Vagina (tissue), 2 donors: ENCODE measurements at places on chromosomes 5 and 9. TPM values are rescaled to one million over a fixed set of nuclear protein-coding genes. Genes with fewer than 3 reads are reported as not detected.
A peak's percentile ranks its signal among the peaks of the same experiment; 100 is the strongest.

DNA sequence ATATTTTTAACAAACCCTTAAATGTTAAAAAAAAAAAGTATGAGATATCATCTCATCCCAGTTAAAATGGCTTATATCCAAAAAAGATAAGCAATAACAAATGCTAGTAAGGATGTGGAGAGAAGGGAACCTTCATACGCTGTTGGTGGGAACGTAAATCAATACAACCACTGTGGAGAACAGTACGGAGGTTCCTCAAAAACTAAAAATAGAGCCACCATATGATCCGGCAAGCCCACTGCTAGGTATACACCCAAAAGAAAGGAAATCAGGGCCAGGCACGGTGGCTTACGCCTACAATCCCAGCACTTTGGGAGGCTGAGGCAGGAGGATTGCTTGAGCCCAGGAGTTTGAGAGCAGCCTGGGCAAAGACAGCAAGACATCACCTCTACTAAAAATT lies 3.0 kb downstream of the MTMR12 start:
- no peak for DNase-seq

DNA sequence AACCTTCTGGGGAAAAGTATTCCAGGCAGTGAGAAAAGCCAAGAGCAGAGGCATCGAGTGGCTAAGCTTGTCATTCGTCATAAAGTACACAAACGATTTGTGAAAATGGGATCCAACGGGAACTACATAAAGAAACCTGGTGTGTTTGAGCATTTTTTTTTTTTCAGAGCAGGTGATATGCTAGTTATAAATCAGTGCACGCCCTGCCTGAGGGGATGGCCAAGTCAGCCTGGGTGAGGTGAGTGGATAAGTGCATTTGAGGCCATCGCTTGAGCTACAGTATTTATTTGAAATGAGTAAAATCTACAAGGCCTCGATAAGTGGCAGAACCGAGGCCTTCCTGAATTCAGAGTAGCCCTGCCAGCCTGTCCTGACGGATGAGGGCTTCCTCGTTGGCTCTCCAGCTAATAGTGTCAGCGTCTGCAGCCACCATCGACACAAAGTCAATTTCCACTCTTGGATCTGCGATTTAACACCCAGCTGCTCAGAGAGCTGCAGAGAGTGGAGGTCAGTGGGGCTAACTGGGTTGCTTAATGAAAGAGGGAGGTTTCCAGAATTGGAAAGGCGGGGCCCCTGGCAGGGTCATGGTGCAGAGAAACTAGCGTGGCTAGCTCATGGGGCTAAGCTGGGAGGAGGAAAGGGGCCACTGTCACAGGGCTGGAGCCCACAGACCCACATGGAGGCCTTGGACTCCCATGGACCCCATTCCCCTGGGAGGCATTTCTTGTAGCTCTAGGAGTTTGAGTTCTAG lies 27.3 kb downstream of the PPARGC1B start:
- no peak for DNase-seq

GRCh38 chr5:106363578-106363977 lies 1307.2 kb downstream of the EFNA5 start:
- DNase-seq, result no peak

- no peak for DNase-seq
Measured at GRCh38 chr5:43774881-43775399, 172.0 kb downstream of the NNT start.

GRCh38 chr9:125759764-125760129 lies 12.6 kb downstream of the PBX3 start:
- DNase-seq, result no peak

DNA sequence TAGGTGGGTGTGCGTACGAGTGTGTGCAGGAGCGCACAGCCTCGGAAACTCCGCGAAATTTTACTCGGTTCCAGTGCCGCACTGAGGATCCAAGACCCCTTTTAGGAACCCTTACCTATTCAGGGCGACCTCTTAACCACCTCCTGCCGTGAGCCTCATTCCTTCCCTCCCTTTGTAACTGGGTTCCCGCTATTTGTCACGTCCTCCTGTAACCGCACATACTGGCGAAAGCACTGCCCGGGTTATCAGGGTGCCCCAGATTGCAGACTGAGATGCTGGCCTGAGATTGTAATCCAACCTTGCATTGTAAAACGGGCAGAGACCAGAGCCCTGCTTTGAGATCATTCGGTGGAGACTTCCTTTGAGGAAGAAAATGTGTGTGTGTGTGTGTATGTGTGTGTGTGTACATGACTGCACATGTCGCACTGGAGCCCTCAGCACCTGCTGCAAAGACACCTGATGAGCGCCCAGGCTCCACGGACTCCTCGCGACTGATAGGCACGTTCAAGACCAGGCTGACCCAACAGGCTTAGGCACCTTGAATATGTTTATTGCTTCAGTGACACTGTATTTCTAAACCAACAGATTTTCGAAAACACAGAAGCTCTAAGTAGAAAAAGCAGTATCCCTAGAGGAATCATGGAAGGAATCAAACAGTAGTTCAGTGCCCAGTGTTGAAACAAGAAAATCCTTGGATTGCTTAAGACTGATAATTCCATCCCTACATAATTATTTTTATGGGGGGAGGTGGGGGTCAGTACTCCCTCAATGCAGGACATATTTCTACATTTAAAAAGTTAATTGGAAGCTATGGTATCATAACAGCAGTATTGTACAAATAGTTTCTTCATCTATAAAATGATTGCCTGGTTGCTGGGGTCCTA lies 86.5 kb upstream of the TNFAIP8 start:
- DNase-seq, result no peak

DNA sequence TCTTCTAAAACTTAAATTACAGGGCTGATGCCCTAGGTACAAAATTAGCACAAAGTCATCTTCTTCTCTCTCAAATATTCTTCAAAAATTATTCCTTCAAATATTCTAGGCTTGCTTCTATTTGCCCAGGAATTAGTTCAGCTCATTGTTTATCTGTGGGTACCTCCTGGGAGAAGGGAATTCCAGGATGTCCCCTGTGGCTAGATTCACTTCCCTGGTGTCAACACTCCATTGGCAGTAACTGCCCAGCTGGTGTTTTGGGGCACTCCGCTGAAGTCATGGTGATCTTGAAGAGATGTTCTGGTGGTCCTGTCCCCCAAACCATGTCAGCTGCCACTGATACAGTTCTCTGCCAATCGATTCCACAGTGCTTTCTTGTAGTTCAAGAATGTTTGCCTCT lies 26.2 kb upstream of the TGFBR1 start:
- DNase-seq, result peak; percentile 82

- no peak for DNase-seq
Measured at GRCh38 chr5:123083298-123083697, 5.7 kb upstream of the PRDM6 start.

- no peak for DNase-seq
Measured at GRCh38 chr5:42645138-42645537, 111.5 kb upstream of the CCDC152 start.

- DNase-seq, result no peak
Measured at GRCh38 chr5:145855763-145856267, 17.0 kb downstream of the GRXCR2 start.

DNA sequence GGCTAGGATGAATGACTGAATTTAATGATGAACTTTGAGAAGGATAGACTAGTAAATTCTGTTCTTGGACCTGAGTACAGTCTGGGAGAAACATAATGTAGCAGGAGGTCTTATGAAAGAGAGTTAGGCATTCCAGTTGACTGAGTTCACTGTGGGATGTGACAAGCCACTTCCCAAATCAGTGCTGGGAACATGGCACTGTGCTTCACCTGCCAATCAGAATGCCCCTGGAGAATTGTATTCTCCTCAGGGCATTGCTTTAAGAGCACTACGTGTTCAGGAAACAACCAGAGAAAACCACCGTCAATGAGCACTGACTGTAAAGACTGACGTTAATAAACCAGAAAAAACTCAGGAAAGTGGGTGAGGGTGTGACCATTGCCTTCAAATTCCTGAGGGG lies 1.2 kb downstream of the CCDC107 start:
- no peak for DNase-seq

- no peak for DNase-seq
Measured at GRCh38 chr9:90001747-90002146, 396.9 kb downstream of the GADD45G start.

GRCh38 chr5:76571559-76571958 lies 51.6 kb downstream of the F2RL2 start:
- no peak for DNase-seq

- no peak for DNase-seq
Measured at GRCh38 chr5:98066910-98067309, 706.6 kb upstream of the RGMB start.

GRCh38 chr5:76114179-76114851 lies 31.1 kb downstream of the SV2C start:
- DNase-seq, result no peak

Gene TAF11L4
- total RNA-seq, result not detected

Gene ARHGEF39
- total RNA-seq, result 1.2 TPM

Gene STPG3
- not detected for total RNA-seq
